Activated T-helper 1 cell treated with anti-CD3 and anti-CD28 coated beads, Interleukin-2, amount 50 U/mL, for 16 hours (primary cell): ENCODE measurements at places on chromosomes 2 and 18.

GRCh38 chr2:210546424-210547208 lies 9.8 kb upstream of the CPS1 start:
- DNase-seq = no peak

- no peak for DNase-seq
Observed at GRCh38 chr18:61954096-61954746, 61.4 kb upstream of the RNF152 start.

DNA sequence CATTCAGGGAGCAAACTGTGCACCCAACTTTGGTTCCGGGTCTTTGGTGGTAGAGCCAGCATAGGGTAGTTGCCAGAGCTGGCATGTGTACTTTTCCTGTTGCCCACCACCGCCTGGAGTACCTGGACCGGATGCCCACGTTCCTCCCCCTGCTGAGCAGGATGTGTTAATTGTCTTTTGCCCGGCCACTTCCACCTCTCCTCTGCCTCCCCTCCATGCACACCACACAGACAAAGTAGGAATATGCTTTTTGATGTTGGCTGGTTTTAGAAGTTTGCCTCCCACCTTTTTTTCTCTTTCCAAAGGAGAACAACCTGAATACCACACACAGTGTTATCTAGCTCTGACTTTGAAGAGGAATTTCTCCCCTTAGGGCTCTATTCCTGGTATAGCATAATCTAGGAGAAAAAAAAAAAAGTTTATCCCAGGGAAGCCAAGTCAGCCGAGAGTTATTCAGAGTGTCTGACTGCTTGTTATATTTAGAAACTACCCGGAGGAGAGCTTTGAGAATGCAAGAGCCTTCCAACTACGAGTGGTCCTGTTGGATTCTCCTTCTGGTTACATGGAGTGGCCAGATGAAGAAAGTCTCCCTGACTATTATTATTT lies 111.9 kb downstream of the SETBP1 start:
- no peak for DNase-seq

DNA sequence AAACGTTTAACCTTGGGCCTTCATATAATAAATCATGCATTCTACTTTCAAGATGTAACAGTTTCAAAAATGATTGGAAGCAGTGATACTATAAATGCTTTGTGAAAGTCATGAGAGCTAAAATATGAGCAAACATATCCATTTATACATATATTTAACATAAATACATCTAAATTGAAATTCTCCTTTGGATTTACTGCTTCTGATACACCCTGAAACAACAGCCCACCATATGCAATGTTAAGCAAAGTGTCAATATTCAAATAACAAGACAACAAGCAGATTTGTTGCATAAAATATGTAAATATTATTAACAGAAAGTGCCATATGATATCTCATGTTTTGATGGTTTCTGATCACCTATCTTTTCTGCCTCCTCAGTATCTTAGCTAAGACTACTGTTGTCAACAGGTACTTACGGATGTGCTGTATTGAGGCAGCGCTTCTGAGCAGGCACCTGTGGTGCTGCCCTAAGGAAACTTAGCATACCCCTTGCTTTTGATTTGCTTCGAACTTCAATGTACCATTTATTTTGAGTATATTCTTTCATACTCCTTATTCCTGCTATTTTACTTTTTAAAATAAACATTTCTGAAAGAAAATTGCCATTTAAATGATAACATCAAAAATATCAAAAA lies 6.1 kb downstream of the FIGN start:
- DNase-seq = no peak

- DNase-seq = no peak
Observed at GRCh38 chr2:44515416-44515815, 153.7 kb downstream of the CAMKMT start.

GRCh38 chr2:46704041-46704440 lies 211.6 kb downstream of the MCFD2 start:
- no peak for DNase-seq

GRCh38 chr2:229066121-229066715 lies 204.9 kb downstream of the PID1 start:
- DNase-seq = no peak

DNA sequence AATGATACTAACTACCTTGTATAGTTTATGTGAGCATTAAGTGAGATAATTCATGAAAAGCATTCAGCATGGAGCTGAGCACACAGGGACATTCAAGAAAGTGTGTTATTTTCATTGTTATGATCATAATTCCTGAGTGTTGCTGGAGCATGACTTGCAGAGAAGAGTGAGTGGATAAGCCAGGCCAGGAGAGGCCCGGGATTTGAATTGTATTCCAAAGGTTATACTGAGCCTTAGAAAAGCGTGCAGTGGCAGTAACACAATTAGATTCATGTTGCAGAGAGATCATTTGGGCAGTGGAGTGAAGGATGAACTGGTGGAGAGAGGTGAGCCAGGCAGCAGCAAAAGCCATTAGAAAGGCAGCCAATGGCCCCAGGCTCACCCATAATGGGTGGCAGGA lies 142.9 kb upstream of the SH3BP4 start:
- no peak for DNase-seq

DNA sequence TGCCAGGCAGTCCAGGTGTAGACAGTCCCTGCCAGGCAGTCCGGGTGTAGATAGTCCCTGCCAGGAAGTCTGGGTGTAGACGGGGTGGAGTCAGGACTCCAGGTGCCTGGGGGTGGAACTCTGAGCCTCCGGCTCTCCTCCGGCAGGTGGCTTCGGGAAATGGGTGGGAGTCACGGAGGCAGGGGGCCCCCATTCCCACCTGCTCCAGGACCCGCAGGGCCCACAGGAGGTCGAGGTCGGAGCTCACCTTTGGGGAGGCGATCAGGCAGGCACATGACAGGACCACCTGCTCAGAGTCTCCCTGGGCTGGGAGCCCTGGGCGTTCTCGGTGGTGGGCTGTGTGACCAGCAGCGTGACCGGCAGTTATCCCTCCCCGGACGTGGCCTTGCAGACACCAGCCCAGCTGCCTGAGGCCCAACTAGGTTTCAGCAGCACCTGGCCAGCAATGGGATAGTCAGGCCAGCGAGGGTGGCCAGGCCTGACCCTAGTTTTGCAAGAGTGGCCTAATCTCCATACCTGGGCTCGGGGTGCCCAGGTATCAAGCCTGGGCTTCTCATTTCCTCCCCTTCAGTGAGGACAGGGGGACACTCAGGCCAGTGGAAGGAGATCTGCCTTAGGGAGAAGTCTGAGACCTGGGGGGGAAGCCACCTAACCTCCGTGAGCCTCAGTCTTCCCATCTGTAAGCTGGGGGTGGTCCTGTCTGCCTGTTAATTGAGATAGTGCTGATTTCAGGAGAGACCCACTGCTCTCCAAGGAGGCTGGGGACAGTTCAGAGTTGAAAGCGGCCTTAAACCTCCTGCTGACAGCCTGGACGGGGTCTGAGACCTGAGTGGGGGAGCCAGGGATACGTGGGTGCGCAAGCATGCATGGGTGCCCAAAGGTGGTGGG lies 13.2 kb downstream of the GPC1 start:
- no peak for DNase-seq

DNA sequence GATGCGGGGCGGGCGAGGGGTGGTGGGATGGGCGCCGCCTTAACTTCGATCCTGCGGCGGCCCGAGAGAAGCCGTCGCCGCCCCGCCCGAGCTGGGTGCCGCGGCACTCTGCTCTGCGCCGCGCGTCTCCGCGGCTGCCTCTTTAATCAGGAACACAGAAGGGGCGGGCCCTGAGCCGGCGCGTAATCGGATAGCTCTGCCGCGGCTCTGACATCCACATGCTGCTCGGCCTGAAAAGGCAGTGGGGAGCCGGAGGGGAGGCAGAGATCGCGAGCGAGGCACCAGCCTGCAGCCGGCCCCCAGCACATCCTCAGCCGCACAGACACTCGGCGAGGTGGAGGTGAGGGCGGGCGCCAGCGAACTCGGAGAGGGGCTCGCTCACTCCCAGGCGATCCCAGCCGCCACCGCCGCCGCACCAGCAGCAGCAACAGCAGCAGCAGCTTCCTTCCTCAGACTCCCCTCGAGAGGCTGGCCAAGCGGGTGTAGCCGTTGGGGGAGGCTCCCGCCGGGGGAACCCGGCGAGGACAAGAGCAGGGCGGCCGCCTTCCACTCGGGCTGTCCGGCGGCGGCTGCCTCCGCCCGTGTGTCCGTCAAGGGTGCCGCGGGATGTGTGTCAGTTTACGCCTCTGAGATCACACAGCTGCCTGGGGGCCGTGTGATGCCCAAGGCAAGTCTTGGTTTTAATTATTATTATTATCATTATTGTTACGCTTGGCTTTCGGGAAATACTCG lies at the start of gene NRP2:
TSS of gene NRP2 (plus strand) at position 263 of the 732 bp plus-strand sequence. CDS start 790 bp downstream, outside the sequence.
- DNase-seq = no peak

- DNase-seq = no peak
Observed at GRCh38 chr2:210445116-210445707, 31.3 kb downstream of the LANCL1 start.

GRCh38 chr2:153059338-153060052 lies 341.1 kb downstream of the ARL6IP6 start:
- no peak for DNase-seq

DNA sequence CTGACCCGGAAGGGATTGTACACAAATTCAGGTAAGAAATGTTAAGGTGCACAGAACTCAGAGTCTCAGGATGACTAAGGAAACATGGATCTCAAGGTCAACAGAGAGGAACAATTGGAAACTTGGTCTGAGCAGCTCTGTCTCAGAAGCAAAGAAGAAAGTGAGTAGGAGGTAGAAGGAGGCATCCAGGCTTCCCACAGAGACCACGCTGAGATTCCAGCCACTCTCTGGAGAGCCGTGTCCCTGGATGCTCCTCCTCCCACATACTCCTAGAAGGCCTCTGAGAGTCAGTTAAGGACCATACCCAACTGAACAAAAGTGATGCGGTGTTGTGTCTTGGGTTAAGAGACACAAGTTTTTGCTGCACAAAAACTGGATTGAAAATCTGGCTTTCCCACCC lies 8.6 kb upstream of the PLB1 start:
- no peak for DNase-seq

DNA sequence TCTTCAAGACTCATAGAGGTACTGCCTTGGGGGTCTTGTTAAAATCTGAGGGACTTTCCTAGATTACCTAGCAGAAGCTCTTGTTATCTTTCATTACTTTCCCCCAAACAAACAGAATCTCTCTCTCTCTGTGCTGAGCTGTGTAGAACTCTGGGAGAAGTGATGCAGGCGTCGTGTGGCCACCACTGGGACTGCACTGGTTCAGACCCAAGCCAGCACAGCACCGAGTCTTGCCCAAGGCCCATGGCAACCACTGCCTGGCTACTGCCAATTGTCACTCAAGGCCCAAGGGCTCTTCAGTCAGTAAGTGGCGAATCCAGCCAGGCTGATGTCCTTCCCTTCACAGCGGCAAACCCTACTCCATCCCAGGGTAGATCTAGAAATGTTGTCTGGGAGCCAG lies 28.6 kb downstream of the PPP1R1C start:
- DNase-seq = no peak

GRCh38 chr2:237310515-237311114 lies 103.3 kb downstream of the COL6A3 start:
- DNase-seq = no peak

DNA sequence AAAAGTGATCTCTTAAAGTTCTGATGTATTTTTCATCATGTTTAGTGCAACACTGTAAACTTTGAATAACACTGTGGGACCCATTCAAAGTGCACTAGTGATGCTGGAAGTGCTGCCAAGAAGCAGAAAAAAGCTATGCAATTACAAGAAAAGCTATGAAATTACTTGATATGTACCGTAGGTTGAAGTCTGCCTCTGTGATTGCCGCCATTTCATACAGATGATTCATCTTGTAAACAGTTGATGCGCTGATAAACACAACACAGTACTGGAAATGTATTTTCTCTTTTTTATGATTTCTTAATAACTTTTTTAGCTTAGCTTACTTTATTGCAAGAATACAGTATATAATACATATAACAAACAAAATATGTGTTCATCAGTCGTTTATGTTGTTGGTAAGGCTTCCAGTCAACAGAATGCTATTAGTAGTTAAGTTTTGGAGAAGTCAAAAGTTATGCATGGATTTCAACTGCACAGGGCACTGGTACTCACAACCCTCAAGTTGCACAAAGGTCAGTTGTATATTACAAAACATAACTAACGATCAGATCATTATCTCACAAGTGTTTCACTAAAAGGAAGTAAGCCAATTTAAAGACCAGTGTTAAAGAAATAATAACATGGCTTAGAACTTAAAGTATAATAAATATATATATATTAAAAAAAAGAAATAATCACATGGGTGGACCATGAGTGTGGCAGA lies 82.0 kb downstream of the SGPP2 start:
- no peak for DNase-seq

DNA sequence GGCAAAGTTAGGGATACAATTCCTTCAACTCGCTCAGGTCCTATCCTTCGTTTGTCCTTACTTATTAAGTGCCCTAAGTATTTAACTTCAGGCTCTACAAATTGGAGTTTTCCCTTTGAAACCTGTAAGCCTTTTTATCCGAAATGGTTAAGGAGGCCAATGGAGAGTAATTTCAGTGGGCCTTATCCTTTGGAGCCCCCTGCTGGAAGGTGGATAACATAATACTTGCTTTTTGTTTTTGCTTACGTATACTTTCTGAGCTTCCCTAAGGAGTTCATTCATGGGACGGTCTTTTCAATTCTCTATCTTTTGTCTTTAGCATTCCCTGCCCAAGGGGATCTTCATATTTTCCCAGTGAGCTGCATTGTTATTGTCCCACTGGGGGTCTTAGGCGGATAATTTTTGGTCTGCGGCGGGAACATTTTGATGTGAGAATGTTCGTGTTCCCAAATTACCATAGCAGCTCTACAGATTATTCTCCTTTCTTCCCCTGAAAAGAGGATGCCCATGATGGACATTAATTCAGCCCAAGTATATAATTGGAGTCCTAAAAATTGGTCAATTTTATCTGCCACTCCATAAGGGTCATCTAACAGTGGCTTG lies 34.4 kb upstream of the TRAPPC8 start:
- DNase-seq = no peak

DNA sequence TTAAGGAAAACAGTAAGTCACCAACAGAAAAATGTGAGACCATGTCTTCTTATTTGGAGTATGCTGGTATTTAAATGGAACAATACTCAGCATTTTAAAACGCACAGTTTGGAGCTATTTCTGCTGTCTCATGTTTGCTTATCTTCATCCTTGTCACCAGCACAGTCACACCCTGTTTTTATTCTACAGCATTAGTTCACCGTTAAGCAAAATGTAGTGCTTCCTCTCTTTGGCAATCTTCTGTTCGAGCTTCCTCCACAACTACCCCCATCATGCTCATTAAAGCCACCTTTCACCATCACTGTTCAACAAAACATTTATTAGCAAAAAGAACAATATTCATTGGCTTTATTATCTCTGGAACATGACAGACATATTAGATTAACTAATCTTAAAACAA lies 64.0 kb downstream of the SLC40A1 start:
- DNase-seq = no peak

GRCh38 chr2:157229572-157229971 lies 27.9 kb upstream of the GALNT5 start:
- DNase-seq = no peak

DNA sequence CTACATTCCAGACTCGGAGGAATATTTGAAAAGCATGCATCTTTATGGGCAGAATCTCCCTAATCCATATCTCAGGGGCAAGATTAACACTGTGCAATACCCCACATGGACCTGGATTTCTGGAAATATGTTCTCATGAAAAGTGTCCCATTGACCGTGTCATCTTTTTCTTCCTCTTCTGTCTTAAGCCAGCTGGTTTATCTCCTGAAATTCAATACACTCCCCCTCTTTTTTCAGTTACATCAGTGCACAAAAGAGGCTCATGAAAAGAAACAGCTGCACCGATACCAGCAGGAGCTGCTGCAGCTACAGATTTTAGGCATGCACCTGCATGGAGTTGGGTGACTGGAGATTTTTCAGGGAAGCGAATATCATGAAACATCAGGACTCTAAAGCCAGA lies 117.2 kb downstream of the SLC4A3 start:
- DNase-seq = no peak

GRCh38 chr18:23528580-23529472 lies 25.5 kb downstream of the RMC1 start:
- no peak for DNase-seq
